Left renal cortex interstitium (tissue), 4 donors: ENCODE measurements at places on chromosomes 16 and 17.

DNA sequence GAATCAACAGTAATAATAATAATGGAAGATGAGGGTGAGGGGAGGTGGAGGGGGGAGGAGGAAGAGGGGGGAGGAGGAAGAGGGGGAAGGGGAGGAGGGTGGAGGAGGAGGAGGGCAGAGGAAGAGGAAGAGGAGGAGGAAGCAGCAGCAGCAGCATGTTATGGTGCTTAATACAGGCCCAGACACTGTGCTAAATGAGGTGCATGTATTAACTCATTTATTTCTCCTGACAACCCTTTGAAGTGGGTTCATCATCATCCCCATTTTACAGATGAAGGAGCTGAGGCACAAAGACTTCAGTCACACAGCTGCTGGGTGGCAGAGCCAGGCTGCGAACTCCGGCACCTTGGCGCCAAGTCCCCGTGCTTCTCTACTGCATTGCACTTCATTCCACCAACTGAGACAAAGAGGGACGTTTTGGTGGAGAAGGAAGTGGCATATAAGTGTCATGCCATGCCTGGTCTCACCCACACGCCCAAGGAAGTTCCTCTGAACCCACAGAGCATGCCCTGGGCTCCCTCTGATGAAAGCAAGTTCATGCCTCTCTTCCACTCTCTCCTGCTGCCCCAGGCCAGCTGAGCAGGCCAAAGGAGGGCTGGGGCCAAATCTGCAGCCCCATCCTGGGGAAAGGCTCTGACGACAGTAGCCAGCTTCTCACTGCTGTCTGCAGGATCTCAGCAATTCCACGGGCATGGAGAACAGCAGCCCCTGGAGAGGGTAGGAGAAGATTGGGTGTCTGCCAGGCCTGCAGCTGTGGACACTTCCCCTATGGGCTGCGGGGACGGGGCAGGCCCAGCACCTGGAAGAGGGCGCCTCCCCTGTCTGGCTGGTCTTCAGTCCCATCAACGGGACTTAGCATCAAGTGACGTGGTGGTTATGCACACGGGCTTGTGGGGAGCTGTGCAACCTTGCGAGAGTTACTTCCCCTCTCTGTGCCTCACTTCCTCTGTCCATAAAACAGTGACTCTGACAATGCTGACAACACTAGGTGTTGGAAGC, 21.8 kb downstream of the XYLT1 start:
- DNase-seq = no peak

DNA sequence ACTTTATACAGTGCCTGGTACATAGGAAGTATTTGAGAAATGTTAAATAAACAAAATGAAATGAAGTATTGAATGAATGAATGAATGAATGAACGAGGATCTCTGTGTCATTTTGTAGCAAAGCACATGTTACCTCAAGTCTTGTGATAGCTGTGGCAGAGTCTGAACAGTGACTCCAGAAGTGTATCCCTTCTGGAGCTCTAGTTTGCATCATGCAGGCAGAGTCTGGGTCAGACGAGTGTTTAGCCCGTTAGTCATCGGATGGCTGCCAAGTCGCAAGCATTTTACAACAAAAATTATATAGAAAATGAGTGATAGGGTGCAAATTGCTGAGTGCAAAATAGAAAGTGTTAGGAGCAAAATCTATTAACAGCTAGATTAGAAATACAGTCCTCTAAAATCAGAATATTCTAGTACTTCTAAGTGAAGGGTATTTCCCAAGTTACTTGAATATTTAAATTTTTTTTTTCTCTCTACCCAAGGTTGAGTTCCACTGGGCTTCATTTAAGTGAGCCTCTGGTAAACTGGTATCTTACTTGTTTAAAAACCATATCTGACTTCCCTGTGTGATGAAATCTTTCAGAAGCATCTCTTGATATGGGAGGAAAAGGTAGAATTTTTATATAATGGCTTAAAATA, 113.3 kb downstream of the FTO start:
- no peak for DNase-seq

DNA sequence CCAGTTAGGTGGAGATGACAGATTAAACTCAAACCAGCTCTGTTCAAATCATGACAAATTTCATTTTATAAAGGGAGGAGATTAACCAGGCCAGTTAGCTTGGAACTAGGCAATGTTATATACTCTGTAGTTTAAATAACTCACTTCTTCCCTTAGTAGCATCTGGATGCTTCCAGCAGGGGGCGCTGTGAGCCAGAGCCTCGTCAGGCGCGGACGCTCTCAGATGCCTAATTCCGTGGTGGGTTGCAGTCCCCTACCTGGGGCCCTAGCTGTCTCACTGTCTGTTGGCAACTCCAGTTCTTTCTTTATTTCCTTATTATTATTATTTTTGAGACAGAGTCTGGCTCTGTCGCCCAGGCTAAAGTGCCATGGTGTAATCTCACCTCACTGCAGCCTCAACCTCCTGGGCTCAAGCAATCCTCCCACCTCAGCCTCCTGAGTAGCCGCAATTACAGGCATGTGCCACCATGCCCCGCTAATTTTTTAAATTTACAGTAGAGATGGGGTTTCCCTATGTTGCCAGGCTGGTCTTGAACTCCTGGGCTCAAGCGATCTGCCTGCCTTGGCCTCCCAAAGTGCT, 17.3 kb upstream of the WFDC1 start:
- no peak for DNase-seq

DNA sequence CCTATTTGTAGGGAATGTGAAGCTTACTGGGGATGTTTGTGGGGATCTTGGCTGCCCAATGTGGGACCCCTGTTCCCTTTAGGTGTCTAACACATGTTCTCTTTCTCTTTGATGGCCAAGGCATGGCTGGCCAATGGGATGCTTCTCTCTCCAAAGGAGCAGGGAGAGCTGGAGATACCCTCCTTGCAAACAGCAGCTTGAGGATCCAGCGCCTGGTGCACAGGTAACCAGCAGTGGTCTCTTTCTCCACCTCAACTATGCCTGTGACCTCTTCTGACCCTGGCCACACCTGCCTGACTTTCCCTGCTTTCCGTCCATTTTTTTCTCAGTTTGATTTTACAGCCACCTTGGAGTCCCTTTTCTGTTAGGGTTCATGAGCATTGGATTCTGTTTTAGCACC, 16.8 kb upstream of the NKD1 start:
- DNase-seq = no peak

DNA sequence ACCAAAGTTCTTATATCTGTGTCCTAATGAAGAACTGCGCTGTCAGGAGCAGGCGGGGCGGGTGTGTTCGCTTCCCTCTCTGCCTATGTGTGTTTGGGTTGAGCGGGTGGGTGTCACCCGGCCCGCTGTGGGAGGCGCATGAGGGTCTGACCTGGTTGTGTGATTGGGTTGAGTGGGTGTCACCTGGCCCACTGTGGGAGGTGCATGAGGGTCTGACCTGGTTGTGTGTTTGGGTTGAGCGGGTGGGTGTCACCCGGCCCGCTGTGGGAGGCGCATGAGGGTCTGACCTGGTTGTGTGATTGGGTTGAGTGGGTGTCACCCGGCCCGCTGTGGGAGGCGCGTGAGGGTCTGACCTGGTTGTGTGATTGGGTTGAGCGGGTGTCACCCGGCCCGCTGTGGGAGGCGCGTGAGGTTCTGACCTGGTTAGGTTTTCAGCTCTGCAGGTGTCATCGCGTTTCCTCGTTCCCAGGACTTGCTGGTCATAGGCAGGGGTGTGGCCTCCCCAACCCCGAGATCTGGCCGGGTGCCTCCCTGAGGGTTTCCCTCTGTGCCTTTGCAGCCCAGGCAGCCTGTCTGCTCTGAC, 69.6 kb upstream of the ZNF750 start:
- DNase-seq = no peak

DNA sequence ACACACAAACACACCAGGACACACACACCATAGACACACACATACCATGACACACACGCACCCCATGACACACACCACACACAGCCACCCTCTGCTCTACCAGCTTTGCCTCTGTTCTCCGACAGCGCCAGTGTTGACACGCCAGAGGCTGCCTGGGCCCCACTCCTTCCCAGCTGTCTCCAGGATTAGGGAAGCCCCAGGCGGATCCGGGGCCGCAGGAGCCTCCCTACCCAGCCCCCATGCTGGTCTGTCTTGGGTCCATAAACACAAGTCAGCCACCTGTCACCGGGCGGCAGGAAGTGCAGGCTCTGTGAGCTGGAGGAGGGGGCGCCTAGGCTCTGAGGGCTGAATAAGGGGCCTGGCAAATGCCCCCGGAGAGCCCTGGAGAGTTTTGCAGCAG, 10.5 kb downstream of the TBC1D16 start:
- DNase-seq = no peak

- DNase-seq = no peak
These were observed 3.7 kb downstream of the SPATA2L start for GRCh38 chr16:89697616-89698331.

- peak; percentile 7 for DNase-seq
These were observed 74.9 kb downstream of the DYNLRB2 start for GRCh38 chr16:80615735-80616134.

GRCh38 chr16:4515611-4516233, 22.9 kb downstream of the CDIP1 start:
- DNase-seq = no peak

DNA sequence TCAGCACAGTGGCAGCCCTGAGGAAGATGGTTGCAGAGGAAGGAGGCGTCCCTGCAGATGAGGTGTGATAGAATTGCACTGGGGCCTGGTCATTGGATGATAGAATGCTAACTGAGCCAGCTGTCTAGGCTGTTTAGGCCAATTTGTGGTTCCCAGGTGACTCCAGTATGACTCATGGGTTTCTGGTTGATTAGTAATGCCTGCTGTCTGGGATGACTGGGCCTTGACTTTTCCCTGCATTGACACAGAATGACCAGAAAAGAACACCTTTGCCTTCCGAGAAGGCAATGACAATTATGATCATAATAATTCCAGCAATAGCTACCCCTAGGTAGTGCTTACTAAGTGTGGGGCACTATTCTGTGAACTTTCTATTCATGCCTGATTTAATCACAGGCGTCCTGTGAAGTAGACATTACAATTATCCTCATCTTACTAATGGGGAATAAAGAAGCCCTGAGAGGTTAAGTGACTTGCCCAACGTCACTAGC, 31.5 kb downstream of the USP43 start:
- DNase-seq = no peak

DNA sequence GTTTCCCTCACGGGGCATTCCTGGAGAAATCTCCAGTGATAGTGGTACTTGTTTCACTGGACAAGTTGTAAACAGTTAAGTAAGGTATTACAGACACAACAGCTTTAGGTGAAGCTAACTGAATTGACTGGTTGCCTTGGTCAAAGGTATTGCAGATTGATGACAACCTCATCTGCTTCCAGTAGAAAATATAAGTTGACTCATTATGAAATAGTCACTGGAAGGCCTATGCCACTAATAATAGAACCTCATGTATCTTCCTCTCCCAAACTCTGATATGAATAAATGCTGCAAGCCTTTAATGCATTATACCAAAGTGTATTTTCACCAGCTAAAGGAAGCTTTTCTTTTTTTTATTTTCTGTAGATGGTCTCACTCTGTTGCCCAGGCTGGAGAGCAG, 44.8 kb downstream of the GLG1 start:
- DNase-seq = no peak

DNA sequence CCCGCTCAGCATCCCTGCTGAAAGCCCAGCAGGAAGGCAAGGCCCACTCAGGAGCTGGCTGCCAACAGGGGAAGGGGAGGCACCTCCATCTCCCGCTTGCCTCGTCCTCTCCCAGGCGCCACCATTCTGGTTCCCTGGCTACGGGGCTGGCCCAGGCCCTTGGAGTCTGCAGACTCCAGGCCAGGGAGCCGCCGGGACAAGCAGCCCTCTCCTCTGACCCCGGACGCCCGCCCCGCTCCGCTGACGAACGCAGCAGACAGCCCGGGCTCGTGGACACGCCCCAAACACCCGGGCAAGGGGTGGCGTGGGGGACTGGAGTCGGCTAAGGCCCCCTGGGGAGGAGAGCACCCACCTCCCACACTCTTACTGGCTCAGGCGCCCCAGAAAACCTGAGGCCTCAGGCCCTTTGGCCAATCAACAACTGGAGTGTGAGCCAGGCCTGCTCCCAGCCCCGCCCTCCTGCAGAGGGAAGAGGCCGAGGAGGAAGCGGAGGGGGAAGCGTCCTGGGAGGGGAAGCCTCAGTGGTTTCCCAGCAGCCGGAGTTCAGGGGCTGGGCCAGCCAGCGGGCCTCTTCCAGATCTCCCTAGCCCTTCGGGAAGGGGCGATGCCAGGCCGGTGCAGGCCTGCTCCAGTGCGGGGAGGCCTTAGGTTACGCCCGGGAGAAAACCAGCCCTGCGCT, 4.2 kb downstream of the MNT start:
- peak; percentile 89 for DNase-seq

DNA sequence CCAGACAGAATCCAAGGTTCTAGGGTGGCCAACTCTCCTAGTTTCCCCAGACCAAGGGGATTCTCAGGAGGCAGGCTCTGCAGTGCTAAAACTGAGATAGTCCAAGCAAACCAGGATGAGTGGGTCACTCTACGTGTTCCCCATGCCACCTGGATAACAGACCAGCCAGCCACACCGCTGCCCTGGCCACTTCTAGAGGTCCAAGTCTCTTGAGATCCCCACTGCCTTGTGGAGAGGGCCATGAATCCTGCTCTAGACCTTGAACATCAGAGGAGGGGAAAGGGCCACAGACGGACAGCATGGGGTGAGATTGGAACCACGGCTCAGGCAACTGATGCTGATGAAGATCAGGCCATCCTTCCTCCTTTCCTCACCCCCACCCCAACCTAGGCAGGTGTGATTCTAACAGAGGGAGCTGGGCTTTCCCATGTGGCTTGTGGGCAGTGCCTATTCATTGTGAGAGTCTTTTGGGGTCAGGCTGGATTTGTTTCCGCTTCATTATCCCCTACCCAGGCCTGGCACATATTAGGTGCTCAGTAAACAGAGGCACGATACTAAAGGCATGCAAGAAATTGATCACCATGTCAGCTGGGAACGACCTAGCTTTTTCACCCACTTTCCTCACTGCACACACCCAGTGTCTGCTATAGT, 16.8 kb upstream of the TVP23A start:
- DNase-seq = no peak

DNA sequence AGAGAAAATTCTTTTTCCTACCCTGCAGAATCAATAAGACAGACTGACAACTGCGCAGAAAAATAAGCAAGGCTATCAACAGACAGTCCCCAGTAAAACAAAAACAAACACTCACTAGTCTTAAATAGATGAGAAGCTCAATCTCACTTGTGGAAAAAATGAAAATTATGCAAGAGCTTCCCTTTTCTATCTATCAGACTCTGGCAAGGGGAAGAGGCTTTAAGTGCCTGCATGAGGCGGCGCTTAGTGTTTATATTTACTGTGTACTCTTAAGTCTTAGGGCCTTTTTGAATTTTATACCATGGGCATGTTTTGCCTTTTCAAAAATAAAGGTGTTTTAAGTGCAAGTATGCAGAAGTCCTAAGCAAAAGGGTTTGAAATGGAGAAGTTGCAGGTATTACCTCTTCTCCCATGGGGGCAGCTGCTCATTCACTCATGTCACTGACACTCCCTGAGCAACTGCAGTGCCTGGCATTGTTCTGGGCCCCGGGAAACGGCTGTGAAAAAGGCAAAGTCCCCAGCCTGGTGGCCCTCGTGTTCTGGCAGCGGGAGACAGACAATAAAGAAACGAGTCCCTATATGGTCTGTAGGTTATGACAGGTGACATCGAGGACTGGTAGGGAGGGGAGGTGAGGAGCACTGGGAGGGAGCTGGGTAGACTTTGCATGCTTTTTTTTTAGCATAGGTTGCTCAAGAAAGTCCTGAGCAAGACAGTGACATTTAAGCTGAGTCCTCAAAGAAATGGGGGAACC, 35.2 kb downstream of the HSBP1 start:
- no peak for DNase-seq

GRCh38 chr16:2487903-2488531, 13.1 kb downstream of the TBC1D24 start:
- DNase-seq = no peak

GRCh38 chr16:48912360-48912759, 302.4 kb upstream of the N4BP1 start:
- no peak for DNase-seq

- DNase-seq = no peak
These were observed 63.6 kb downstream of the SCNN1B start for GRCh38 chr16:23365602-23366240.
